ENCODE measurements at places on chromosomes 5 and 9. TPM values are rescaled to one million over a fixed set of nuclear protein-coding genes. Genes with fewer than 3 reads are reported as not detected.
A peak's percentile ranks its signal among the peaks of the same experiment; 100 is the strongest.

ELOVL7 gene
- total RNA-seq = 4.4 TPM

CHSY3 gene
- total RNA-seq = 21.2 TPM

PCDHGA8 gene
- 2.6 TPM for total RNA-seq

DNA sequence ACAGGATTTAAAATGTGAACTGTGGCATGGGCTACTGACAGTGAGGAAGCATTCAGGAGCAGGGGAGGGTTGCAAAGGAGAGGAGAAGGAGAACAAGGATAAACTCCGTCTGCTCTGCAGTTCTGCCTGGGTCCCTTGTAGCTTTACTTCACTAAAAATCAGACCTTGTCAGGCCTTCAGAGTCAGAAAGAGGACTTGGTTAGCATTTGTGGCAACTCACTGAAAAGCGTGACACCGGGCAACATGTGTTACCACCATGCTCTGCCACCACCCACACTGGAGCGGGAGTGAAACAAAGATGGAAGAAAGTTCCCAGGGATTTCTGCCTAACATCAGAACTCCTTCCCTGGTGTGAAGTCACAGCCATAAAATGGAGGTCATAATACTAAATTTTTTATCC, 19.3 kb downstream of the FYB1 start:
- H3K4me3 ChIP-seq = no peak overlapping the region
- peaks cover 17% of the 10 kb centered on the region for H3K4me1 ChIP-seq
- H3K36me3 ChIP-seq = no peaks in the 10 kb centered on the region
- peaks cover 2% of the 10 kb centered on the region for H3K27me3 ChIP-seq
- DNase-seq = no peak
- H3K27ac ChIP-seq = no peak overlapping the region

DNA sequence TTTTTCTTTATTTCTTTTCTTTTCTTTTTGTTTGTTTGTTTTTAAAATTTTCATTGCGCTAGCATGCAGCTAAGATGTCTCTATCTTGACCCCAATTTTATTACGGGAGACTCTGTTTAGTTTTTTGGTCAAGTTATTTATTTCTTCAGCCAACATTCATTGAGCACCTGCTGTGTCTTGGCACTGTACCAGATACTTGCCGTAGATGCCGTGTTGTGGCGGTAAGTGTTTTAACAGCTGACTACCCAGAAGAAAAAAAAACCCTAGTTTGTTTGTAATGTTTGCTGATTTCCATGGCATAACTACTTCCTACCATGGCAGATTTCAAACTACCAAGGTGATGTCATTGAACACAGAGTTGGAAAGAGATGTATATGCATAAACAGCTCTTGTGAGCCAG, 65.0 kb downstream of the UGCG start:
- no peaks in the 10 kb centered on the region for H3K36me3 ChIP-seq
- no peak for DNase-seq
- H3K4me1 ChIP-seq = peaks cover 14% of the 10 kb centered on the region

- no peak for DNase-seq
- no peaks in the 10 kb centered on the region for H3K4me1 ChIP-seq
- peaks cover 73% of the 10 kb centered on the region for H3K36me3 ChIP-seq
- no peak overlapping the region for H3K27ac ChIP-seq
- H3K4me3 ChIP-seq = peak overlapping the region; percentile 57
- peaks cover 4% of the 10 kb centered on the region for H3K27me3 ChIP-seq
Observed at GRCh38 chr5:170289764-170290163, 7.8 kb downstream of the LCP2 start.
